Activated CD4-positive, alpha-beta T cell treated with anti-CD3 and anti-CD28 coated beads for 24 hours (primary cell): ENCODE measurements at places on chromosomes 3 and 15.

- DNase-seq: no peak
Observed at GRCh38 chr3:95731753-95732152, 1082.6 kb upstream of the EPHA6 start.

GRCh38 chr15:41493902-41494189, 172 bp downstream of the ITPKA start:
- no peak for DNase-seq

GRCh38 chr15:98442379-98442833, 205.9 kb upstream of the IGF1R start:
- DNase-seq: peak; percentile 46

DNA sequence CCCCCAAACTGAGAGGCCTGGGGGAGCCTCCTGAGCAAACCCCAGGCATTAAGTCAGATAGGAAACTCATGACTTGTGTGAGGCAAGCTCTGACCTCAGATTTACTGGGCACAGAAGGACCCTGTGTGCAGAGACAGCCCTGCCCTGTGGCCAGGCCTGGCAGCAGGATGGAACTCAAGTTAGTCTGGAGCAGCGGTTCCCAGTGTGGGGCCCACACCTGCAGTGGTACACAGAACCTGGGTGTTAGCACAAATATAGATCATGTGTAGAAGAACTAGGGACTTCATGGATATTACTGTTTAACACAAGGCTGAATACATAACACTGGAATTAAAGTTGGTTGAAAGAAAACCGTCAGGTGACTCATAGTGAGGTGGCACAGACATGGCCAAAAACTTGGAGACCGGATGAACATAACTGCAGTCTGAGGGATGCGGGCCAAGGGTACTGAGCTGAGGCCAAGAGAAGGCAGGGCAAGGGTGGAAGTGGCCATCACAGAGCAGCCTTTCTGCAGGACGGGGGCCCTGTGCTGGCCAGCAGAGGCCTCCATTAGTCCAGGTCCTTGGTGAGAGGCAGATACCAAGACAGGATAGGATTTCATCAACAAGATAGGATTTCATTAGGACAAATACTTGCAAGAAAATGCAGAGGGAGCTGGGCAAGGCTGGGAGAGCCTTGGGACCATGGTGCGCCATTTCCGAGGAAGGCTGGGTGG, 40.9 kb downstream of the IRAK2 start:
- DNase-seq: no peak

DNA sequence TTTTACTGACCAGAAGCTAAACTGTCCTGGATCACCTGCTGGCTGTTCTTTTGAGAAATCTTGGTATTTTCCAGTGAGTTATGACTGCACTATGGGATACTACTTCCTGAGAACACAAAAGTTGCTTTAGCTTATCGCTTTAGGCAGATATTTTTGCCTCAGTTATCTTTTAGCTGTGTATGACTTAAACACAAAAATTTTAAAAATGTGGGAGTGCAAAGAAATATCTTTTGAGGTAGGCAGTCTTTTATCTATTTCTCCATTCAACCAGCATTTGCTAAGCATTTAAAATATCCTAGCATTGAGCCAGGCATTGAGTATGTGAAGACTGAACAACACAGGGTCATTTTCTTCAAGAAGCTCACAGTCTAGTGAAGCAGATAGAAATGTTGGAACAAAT, 981.9 kb downstream of the FHIT start:
- DNase-seq: no peak

GRCh38 chr3:31462050-31462569, 70.6 kb upstream of the STT3B start:
- no peak for DNase-seq

GRCh38 chr15:100592898-100593297, 9.1 kb downstream of the LINS1 start:
- no peak for DNase-seq

- no peak for DNase-seq
Observed at GRCh38 chr3:191417457-191417729, 43.6 kb upstream of the PYDC2 start.

- no peak for DNase-seq
Observed at GRCh38 chr15:88717382-88718031, 78.7 kb downstream of the ISG20 start.
